ENCODE measurements at places on chromosomes 2 and 18. TPM values are rescaled to one million over a fixed set of nuclear protein-coding genes. Genes with fewer than 3 reads are reported as not detected.

DNA sequence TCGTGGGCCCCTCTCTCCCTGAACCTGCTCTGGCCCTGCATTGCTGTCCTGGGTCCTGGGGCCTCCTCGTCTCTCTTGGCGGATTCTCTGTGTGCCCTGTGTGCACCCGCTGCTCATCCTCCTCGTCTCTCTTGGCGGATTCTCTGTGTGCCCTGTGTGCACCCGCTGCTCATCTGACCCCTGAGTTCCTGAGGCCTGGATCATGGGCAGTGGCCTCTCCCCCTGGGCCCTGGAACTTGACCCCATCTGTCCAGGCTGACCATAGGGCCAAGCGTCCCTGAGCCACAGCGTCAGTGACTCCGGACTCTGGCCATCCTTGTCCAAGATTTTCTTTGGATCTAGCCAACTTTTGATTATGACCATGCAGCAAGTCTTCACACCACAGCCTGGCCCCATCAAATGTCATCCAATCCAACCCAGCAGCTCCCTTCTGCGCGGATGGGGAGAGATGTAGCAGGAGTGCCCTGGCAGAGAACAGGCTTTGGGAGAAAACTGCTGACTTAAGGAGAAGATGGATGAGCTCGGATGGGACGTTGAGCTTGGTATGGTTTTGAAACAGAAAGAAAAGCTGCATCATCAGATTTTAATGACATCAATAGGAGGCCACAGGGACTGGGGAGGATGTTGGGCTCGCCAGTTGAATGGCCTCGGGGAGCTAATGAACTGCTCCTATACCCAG is 455.1 kb upstream of the HS6ST1 start:
- DNase-seq, result no peak

- no peak for DNase-seq
Measured at GRCh38 chr2:49111456-49111855, 42.9 kb downstream of the FSHR start.

- DNase-seq, result no peak
Measured at GRCh38 chr18:33694593-33694992, 116.6 kb downstream of the ASXL3 start.

GRCh38 chr2:234272069-234272850 is 221.8 kb downstream of the SPP2 start:
- no peak for DNase-seq

The ALPP gene
- not detected for total RNA-seq

Measured in mammary epithelial cell (primary cell).